ENCODE measurements at places on chromosomes 4 and X. TPM values are rescaled to one million over a fixed set of nuclear protein-coding genes. Genes with fewer than 3 reads are reported as not detected.

DNA sequence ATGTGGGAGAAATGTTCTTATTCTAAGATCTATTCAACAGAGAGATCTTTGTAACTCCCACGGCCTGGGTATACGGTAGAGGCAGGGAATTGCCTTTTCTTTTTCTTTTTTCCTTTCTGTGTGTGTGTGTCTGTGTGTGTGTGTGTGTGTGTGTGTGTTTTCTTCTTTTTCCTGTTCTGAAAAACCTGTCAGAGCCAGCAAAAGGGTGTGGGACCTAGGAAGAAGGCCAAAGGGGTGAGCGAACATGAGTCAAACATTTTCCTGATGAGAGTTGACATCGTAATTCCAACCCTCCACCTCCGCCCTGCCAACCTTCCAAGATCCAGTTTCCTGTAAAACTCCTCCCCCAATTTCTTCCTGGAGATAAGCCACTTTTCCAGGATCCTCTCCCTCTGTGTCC is 2.8 kb upstream of the CHIC2 start:
- H3K36me3 ChIP-seq = no peaks in the 10 kb centered on the region
- no peak overlapping the region for H3K4me3 ChIP-seq
- no peak for DNase-seq
- H3K4me1 ChIP-seq = peaks cover 6% of the 10 kb centered on the region
- H3K27me3 ChIP-seq = no peaks in the 10 kb centered on the region

GRCh38 chr4:138522366-138522765 is 280.2 kb upstream of the SLC7A11 start:
- H3K4me3 ChIP-seq = no peak overlapping the region
- no peaks in the 10 kb centered on the region for H3K27me3 ChIP-seq
- no peak for DNase-seq
- H3K4me1 ChIP-seq = peaks cover 4% of the 10 kb centered on the region

DNA sequence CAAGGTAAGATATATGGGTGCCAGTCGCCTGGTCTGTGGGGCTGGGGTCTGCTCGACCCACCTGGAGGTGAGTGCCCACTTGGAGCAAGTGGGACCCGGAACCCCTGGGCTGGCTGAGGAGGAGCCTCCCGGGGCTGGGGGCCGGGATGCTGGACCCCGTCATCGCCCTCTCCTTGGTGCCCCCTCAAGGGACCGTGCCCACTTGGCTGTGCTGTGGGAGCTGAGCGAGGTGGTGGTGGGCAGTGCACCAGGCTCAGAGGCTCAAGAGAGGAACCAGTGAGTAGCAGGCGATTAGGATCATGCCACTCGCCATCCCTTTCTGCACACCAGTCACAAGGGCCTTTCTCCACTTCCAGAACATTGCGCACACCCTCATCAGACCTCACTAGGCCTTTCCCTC is 203.8 kb upstream of the PSAPL1 start:
- no peak overlapping the region for H3K4me3 ChIP-seq
- no peak for DNase-seq
- H3K27me3 ChIP-seq = no peaks in the 10 kb centered on the region
- H3K4me1 ChIP-seq = no peaks in the 10 kb centered on the region
- H3K27ac ChIP-seq = no peak overlapping the region
- no peaks in the 10 kb centered on the region for H3K36me3 ChIP-seq

DNA sequence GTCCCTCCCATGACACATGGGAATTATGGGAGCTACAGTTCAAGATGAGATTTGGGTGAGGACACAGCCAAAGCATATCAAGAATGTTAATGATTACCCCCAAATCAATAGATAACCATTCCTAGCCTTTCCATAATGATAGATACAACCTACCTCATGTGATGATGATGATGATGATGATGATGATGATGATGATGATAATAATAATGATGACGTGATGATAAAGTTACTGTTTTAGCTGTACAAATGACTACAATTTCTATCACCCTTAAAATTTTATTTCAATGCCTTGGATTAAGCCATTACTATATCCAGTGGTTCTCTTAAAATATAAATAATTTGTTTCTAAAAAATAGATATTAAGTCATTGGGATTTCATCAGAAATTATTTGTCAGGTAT is 55.2 kb upstream of the NLGN4X start:
- H3K4me1 ChIP-seq = no peaks in the 10 kb centered on the region
- H3K36me3 ChIP-seq = no peaks in the 10 kb centered on the region
- DNase-seq = no peak

GRCh38 chr4:158159054-158159717 is 13.6 kb downstream of the GASK1B start:
- H3K4me1 ChIP-seq = no peaks in the 10 kb centered on the region
- no peak overlapping the region for H3K4me3 ChIP-seq
- H3K27me3 ChIP-seq = no peaks in the 10 kb centered on the region
- no peak overlapping the region for H3K27ac ChIP-seq
- H3K36me3 ChIP-seq = no peaks in the 10 kb centered on the region

GRCh38 chr4:75634951-75635350 is 4.6 kb upstream of the CDKL2 start:
- no peak overlapping the region for H3K4me3 ChIP-seq
- DNase-seq = no peak
- H3K36me3 ChIP-seq = peaks cover 4% of the 10 kb centered on the region
- no peaks in the 10 kb centered on the region for H3K27me3 ChIP-seq
- no peak overlapping the region for H3K27ac ChIP-seq

DNA sequence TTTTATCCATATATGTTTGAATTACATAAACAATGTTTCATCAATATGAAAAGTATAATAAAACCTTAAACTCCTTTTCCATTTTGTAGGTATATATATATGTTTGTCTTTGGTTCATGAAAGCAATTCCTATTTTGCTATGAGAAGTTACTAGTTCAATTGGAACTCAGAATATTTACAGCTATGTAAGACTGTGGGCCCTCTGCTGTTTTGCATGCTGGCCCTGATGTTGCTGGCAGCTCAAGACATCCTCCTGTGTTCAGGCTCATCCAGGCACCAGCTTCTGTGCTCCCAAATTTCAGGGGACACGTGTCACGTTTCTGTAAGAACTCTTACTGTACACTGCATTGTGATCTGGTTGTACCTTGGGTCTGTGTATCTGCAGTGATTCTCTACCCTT is 38.7 kb upstream of the OTUD4 start:
- H3K36me3 ChIP-seq = no peaks in the 10 kb centered on the region
- H3K4me3 ChIP-seq = no peak overlapping the region
- DNase-seq = no peak
- no peaks in the 10 kb centered on the region for H3K27me3 ChIP-seq
- no peak overlapping the region for H3K27ac ChIP-seq
- no peaks in the 10 kb centered on the region for H3K4me1 ChIP-seq

DNA sequence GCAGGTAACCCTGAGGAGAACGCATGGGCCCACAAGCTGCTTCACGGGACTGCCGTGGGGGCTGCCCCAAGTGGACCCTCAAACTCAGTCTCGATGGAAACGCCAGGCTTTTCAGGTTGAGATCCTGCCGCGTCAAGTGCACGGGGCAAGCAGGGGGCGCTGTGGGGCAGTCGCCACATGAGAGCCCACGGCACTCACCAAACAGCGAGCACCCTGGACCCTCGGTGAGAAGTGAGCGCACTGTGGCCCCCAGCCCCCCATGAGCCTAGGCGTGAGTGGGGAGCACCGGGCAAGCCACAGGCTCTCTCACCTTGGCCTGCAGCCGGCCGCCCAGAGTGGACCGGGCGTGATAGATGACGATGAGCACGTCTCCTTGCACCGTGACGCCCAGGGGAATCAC is 50.9 kb upstream of the CPLX1 start:
- DNase-seq = no peak
- H3K27me3 ChIP-seq = no peaks in the 10 kb centered on the region
- H3K27ac ChIP-seq = no peak overlapping the region
- no peak overlapping the region for H3K4me3 ChIP-seq
- H3K36me3 ChIP-seq = peaks cover 20% of the 10 kb centered on the region

UGT2B15 gene
- not detected for total RNA-seq
